Urinary bladder (tissue), 4 donors: ENCODE measurements at places on chromosomes 1 and 21. TPM values are rescaled to one million over a fixed set of nuclear protein-coding genes. Genes with fewer than 3 reads are reported as not detected.

GRCh38 chr1:47696404-47696736 is 258.5 kb downstream of the FOXD2 start:
- DNase-seq: no peak

DNA sequence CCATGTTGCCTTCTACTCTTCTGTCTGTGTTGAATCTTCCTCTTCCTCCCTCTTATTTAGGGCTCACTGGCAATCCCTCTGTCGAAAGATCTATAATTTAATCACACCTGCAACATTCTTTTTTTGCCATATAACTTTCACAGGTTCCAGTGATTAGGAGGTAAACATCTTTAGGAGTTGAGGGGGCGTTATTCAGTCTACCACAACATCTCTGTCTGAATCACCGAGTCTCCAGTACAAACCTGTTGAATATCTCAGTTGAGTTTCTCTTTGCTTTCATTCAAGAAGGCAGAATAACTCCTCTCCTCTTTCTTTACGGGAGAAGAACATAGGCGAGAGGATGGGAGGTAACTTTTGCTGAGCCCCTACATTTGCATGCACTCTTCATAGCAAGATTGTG is 101.9 kb upstream of the CDC42BPA start:
- DNase-seq: no peak

DNA sequence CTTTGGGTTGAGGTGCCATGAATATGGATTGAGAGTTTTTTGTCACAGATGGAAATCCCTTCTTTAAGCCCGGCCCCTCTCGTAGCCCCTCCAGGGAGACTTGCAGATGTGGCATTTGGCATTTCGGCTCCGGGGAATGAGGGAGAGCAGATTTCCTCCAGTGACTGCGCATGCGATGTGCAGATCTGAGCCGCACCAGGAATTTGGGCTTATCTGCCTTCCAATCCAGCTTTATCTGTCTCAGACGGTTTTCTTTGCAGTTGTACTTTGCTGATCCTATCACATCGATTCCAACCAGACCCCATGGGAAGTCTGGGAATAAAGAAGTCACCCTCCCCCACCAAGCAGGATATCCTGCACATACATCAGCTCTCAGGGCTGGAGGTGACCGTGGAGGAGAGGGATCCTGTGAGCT is 11.7 kb downstream of the KIF26B start:
- no peak for DNase-seq

- no peak for DNase-seq
Measured at GRCh38 chr21:27561116-27561515, 594.2 kb upstream of the ADAMTS5 start.

Gene LCE6A
- total RNA-seq: not detected

Gene RGS7
- 0.42 TPM for total RNA-seq

Gene LAX1
- 0.42 TPM for total RNA-seq

- no peak for DNase-seq
Measured at GRCh38 chr1:100597784-100598183, 59.8 kb downstream of the GPR88 start.

GRCh38 chr1:17258116-17258757 is 9.3 kb downstream of the PADI3 start:
- no peak for DNase-seq

Gene CFHR3
- total RNA-seq: 0.48 TPM

DNA sequence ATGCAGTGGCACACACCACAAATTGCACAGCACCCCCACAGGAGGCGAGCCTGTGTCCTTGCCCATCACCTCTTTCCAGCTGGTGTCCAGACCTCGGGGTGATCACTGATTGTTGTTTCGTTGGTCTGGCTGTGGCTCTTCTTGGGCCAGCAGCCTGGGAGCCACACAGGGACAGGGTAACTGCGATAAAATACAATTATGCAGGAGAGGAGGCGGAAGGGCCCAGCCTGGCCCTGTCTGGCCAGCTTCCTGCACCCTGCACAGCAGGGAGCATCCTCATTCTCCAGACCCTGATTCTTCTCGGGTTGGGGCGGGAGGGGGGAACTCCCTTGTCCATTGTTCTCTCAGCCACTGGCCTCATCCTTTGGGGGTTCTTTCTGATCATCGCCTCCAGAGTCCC is 83.6 kb downstream of the ADARB1 start:
- DNase-seq: no peak

DNA sequence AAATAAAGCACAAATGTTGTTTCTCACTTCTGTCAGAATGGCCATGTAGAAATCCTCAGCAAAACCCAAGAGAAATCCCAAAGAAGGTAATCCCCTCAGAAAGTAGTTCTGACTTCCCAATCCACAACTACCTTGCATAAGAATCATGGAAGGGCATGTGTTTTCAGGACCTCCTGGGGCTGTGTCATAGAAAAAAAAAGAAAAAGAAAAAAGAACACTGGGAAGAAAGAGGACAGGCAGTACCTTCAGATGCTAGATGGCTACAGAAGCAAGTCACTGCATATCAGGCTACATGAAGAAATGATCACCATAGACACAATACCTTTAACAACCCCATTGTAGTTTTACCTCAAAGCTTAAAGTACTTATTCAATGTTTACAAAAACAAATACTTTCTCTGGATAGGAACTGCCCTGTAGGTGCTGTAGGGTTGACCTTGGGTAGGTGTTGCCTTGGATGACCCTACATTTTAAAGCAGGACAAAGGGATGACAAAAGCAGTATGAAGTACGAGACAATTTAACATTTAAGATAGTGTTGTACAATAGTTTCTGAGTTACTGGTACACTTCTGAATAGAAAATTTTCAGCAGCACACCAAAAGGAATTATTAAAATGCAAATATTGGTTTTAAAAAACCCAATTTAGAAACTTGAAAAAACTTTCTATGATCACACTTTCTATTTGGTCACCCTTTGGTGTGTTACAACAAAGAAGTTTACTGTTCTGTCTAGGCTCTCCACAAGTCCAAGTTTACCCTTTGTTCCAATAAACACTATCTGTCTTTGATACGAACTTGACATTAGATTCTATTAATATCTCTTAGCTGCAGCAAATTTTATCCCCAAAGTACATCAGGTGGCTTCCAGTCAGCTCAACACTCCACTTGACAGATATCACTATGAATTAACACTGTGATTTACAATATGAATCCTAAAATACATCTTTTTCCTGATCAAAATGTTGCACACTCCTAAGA is 5.0 kb downstream of the TRIT1 start:
- DNase-seq: no peak

GRCh38 chr1:12614402-12615158 is 3.4 kb downstream of the DHRS3 start:
- DNase-seq: no peak

Gene MRPS15
- total RNA-seq: 26.0 TPM

DNA sequence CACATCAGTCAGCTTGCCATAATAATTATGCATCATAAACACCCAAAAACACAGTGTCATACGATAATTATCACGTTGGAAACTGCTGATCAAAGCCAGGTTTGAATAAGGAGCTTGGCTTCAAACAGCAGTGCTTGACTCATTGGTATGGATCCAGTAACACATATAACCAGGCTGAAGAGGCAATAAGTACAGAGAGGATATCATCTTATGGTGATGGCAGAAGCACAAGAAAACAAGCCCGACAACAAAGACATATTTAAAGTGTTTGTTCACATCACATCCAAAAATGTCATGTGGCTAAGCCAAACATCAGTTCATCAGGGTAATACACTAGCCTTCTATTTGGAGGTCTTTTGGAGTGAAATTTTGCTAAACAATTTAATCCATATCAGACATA is 389.7 kb downstream of the NCAM2 start:
- no peak for DNase-seq

DNA sequence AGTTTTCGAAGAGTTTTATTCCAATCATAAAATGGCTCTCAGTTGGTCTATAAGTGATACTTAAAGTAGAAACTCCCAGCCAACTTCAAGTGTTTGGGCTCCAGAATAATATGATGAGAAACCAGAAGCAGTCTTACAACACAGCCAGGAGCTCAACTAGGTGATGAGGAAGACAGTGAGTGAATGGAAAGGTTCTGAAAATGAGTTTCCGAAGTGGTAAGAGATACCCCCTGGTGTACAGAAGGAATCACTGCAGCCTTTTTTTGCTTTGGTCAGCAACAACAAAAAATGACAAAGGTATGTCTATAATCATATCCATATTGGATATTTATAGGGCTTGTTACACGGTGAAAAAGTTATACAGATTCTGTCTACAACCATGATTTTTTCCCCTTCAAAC is 16.5 kb downstream of the KRTAP19-1 start:
- no peak for DNase-seq

DNA sequence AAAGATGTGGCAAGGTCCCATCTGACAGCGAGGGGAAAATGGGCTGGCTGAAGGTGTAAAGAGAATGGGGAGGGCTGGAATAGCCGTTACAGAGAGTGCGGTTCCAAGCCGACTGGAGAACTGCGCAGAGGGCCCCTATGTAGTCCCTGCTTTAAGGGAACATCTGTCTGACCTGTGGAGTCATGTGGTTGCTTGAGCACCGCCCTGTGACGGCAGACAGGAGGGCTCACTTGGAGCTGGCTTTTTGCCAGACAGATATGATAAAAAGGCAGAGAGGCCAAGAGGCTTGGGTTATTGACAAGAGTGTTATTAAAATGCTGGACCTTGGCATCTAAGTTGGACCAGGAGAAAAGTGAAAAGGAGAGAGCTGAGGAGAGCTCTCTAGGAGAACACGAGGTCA is 5.9 kb upstream of the PTPRF start:
- DNase-seq: no peak

GRCh38 chr1:160720356-160721085 is 8.9 kb upstream of the CD48 start:
- no peak for DNase-seq

GRCh38 chr1:109979489-109980091 is 5.0 kb upstream of the AHCYL1 start:
- no peak for DNase-seq

DNA sequence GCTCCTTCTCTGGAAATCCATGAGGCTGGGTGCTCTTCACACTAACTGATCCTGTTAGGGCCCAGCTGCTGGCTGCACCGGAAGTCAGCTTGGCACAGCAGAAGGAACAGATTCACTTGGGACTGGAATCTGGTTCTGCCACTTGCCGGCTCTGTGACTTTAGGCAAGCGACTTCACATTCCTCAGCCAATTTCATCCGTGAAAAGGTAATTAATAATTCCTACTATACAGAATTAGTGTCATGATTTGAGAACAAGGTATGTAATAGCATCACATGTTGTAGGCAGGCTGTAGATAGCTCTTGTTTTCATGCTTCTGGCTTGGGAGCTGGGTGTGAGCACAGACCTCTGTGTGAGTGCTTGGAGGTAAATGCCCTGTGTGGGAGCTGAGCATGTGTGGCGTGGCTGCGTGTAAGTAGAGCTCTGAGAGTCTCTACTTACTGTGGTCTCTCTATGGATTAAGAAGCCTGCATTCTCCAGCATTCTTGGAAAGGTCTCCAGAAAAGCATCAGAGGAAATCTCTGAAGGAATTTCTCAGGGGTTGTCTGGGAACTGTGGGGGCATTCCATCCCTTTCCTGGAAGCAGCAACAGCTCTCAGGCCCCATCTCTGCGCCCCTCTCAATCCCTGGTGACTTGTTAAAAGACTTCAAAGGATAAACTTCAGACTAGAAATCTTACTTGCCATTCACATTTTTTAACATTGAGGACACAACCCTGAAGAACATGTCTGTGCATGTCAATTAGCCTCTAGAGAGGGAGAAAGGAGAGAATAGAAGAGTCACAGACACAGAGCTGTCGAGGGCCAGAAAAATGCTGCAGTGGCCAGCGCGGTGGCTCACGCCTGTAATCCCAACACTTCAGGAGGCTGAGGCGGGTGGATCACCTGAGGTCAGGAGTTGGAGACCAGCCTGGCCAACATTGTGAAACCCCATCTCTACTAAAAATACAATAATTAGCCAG is 47.7 kb upstream of the PPM1J start:
- DNase-seq: peak; percentile 10

Gene KIRREL1
- total RNA-seq: 48.6 TPM

Gene SPRR2F
- not detected for total RNA-seq

Gene PTAFR
- 3.0 TPM for total RNA-seq

DNA sequence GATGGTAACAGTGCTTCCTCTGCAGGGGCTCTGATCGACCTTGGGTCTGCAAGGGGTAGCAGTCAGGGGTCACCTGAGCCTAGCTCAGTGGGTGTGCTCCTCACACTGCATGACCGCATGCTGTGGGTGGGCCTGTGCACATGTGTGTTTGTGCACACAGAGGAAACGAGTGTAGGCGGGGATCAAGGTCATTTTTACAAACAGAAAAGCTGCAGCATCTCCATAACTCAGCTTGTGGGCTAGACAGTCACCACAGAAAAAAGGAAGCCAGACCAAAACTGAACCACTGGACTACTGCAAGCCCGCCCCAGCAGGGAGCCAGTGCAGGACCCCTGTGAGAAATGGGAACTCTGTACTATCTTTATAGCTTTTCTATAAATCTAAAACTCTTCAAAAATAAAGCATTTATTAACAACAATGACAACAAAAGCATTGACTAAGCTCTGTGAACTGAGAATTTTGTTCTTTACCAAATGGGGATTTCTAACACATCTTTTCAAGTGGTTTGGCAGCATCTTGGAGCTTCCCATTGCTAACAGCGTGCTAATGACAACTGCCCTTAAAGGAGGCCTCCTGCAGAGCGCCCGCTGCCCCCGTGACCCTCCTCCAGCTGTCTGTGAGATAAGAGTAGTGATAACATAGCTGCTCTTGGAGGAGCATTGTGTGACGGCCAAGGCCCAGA is 19.9 kb upstream of the NEK2 start:
- no peak for DNase-seq
